ENCODE measurements at places on chromosomes 1 and 21. TPM values are rescaled to one million over a fixed set of nuclear protein-coding genes. Genes with fewer than 3 reads are reported as not detected.

Gene SPRR4
- not detected for total RNA-seq

Gene VHLL
- total RNA-seq, result not detected

Gene MTARC1
- 9.7 TPM for total RNA-seq

Gene FMO5
- 3.5 TPM for total RNA-seq

Gene S100A12
- total RNA-seq, result 428 TPM
